CD4-positive, alpha-beta T cell treated with Interleukin-17A for 1 hour (primary cell): ENCODE measurements at places on chromosomes 16 and 17.

GRCh38 chr16:84058211-84058610 is 15.6 kb upstream of the SLC38A8 start:
- DNase-seq = no peak

DNA sequence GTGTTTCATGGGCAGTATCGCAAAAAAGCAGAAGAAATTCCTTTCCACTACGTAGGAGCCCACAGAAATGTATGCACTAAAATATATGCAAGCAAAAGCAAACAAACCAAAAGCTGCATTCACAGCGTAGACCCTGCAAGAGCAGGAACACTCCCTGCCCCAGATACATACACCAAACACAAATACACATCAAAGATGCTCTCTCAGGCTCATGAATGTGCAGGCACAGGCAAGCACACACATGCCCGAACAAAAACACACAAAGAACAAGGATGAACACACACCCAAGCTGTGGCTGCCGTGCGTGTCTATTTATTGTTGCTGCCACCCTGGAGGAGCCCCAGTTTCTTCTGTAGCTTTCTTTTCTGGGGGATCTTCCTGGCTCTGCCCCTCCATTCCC is 1.7 kb downstream of the NUPR1 start:
- DNase-seq = no peak

- no peak for DNase-seq
Measured at GRCh38 chr17:33888455-33888854, 366.6 kb upstream of the CCL2 start.

DNA sequence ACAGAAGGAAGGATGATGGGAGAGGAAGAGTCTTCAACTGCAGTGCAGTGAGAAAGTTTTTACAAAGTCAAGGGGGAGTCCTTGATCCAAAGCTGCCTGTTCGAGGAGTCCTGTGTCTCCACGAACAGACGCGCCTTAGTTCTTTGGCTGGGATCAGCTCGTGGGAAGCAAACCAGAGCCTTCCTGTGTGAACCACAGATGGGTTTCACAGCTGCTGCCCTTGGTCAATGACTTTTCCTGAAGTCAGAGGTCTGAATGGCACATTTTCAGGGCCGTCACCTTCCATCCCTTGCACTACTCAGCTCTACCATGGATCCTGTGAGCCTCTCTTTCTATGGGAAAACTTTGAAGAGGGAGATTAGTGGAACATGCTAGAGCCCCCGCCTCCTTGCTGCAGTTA is 4.2 kb upstream of the SBK1 start:
- DNase-seq = no peak

DNA sequence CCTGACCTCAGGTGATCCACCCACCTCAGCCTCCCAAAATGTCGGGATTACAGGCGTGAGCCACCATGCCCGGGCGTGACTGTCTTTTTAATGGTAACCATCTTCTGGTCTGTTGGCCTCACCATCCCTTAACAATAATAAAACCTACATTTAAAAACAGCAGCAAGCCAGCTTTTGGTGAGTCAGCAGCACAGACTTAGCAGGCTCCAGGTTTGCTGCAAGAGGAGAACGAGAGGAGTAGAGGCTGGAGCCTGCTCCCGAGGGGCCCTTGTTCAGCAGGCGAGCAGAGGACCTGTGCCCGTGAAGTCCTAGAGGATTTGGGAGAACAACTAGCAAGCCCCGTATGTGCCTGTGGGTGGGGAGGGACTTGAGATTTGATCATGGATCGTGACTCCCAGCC is 35.7 kb downstream of the MYH13 start:
- DNase-seq = no peak

DNA sequence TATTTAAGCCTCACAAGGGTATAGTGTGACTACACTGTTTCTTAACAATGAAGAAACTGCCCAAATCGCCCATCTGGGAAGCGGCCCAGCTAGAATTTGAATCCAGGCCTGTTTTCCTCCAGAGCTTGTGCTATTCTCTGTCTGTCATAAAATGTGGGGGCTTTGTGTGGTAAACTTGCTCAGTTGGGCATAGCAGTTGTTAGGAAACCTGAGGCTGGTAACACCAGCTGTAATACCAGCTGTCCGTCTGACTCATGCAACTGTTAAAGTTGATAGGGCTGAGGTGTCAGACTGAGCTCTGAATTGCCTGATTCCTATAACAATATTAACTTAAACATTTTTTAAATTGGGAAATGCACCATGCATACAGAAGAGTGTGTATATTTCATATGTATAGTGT is 9.3 kb downstream of the NOD2 start:
- no peak for DNase-seq

GRCh38 chr17:77373299-77374169 is 232.8 kb downstream of the SEC14L1 start:
- DNase-seq = peak; percentile 54

GRCh38 chr17:56752263-56752836 is 81.4 kb downstream of the C17orf67 start:
- no peak for DNase-seq

- DNase-seq = peak; percentile 46
Measured at GRCh38 chr17:10063730-10064241, 134.6 kb downstream of the GAS7 start.

DNA sequence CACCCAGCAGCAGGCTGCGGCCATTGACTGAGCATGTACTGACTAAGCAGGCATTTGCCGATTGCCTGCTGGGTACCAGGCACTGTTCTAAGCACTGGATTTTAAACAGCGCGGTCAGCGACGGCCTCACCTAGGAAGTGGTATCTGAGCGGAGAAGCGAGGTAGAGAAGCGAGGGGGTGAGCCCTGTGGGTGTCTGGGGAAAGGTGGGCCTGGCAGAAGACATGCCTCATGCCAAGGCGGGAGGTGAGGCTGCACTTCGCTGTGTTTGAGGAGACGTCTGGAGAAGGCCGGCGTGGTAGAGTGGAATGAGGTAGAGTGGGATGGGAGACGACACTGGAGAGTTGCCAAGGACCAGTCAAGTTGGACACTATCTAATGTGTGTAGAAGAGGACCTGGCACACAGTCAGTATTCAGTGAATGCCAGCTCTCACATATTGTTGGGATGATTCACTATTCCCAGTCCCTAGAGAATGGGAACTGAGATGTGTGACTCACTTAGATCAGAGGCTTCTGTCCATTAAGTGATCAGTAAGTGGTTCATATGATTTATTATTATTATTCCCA is 14.4 kb downstream of the SYCE1L start:
- no peak for DNase-seq

GRCh38 chr16:53429221-53429943 is 4.9 kb upstream of the RBL2 start:
- no peak for DNase-seq

DNA sequence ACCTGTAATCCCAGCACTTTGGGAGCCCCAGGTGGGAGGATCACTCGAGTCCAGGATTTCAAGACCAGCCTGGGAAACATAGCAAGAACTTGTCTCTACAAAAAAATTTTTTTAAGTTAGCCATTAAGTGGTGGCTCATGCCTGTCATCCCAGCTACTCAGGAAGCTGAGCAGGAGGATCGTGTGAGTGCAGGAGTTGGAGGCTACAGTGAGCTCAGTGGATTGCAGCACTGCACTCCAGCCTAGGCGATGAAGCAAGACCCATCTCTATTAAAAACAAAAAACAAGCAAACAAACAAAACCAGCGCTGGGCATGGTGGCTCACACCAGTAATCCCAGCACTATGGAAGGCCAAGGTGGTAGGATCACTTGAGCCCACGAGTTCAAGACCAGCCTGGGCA is 38.0 kb downstream of the HEATR3 start:
- DNase-seq = no peak

- no peak for DNase-seq
Measured at GRCh38 chr17:15106540-15106939, 158.6 kb downstream of the PMP22 start.

- DNase-seq = peak; percentile 20
Measured at GRCh38 chr17:31491376-31492131, 100.1 kb downstream of the RAB11FIP4 start.

- no peak for DNase-seq
Measured at GRCh38 chr17:64627797-64628196, 34.3 kb downstream of the SMURF2 start.

DNA sequence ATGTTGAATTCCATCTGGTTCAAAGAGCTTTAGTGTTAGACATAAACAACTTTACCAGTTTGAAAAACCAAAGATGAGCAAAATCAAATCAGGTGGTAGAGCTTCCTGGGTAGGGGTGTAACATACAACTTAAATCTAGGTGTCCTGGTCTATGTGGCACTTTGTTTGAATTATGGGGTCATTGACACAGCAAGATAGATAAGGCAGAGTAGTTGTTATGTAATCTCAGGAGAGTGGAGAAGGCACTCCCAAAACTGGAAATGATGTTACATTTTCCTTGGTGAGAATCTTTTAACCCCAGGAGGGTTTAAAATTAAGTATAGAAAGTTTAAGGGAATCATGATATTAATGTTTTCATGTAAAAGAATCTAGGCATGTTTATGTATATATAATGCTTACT is 31.9 kb downstream of the CCDC42 start:
- no peak for DNase-seq

- DNase-seq = no peak
Measured at GRCh38 chr16:70685938-70686375, at the start of gene MTSS2. TSS of gene MTSS2 (minus strand) at chr16:70686053. CDS start at chr16:70685791, 262 bp downstream.

DNA sequence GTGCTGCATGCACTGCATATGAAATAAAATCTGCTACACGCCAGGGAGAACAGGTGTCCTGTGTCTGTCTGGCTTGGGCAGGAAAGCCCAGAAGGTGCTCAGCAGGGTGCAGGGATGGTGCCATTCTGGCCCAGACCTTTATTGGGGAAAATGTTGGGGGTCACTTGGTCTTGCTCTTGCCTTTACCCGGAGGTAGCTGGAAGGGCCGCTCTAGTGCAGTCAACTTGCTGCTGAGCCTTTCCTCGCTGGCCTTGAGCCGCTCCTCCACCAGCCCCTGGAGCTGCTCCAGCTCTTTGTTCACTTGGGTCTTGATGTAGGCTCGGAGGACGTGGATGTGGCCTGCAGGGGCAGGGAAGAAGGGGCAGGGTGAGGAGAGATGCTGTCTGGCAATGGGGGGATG is 4.5 kb downstream of the CFAP119 start:
- no peak for DNase-seq

DNA sequence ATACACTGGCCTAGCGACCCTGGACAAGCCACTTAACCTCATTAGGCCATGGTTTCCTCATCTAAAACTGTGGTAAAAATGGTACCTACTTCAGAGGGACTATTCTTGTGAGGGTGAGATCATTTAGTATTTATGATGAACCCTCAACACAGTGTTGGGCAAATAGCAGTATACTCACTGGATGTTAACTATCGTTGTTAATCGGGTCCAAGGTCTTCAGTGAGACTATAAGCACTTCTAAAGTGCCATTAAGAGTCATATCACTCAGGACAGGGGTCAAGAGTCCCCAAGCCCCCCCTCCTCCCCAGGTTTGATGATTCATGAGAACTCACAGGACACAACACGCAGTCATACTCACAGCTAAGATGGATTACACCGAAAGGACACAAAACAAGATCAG is 11.0 kb downstream of the TK2 start:
- DNase-seq = no peak

DNA sequence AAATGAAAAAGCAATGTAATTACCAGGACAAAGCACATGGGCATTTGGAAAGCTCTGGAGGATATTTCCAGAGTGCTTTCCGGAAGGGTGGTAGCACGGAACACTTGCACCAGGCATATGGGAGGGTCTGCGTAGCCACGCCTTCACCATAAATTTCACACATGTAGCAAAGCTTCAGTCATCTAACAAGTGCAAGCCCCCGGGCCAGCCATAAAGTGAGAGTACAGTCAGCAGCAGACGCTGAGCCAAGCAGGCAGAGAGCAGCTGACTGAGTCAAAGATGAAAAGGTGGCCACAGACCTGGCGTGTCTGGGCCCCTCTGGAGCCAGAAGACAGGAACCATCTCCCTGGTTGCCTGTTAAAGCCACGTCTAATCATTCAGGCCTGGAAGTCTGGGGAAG is 130.6 kb downstream of the SEC14L1 start:
- DNase-seq = no peak

- DNase-seq = no peak
Measured at GRCh38 chr16:70159355-70160348, 13.9 kb upstream of the CLEC18C start.

DNA sequence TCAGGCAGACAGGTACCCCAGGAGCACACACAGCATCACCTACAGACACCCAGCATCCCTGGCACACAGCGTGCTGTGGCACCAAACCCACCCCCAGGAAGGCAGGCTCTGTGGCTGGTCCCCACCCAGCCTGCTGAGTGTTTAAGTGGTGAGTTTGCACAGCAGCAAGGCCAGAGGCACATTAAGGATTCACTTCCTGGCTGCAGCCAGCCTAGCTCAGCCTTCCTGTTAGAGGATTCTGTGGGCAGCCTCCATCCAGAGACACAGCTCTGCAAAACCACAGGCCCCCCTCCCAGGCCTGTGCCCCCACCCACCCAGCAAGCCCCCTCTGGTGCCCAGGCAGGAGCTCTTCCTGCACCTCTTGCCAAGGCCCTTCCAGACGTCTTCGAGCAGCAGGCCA is 36.1 kb upstream of the PHB1 start:
- DNase-seq = no peak

DNA sequence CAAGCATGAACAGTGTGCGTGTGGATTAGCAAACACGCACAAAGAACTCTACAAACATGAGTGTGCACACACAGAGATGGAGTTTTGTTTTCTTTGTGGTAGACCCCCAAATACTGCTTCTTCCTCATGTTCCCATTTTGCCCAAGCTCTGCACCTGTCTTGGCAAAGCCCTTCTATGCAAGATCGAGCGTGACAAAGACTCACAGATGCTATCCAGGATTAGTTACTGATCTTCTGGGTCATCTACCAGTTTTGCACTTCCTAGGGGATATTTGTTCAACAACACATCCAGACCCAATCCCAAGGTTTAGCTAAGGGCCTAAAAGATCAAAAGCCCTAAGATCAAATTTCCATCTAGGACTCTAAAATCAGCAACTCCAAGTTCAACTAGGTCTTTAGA is 16.0 kb downstream of the LRRC36 start:
- no peak for DNase-seq

- DNase-seq = no peak
Measured at GRCh38 chr17:72031219-72031884, 89.5 kb upstream of the SOX9 start.

DNA sequence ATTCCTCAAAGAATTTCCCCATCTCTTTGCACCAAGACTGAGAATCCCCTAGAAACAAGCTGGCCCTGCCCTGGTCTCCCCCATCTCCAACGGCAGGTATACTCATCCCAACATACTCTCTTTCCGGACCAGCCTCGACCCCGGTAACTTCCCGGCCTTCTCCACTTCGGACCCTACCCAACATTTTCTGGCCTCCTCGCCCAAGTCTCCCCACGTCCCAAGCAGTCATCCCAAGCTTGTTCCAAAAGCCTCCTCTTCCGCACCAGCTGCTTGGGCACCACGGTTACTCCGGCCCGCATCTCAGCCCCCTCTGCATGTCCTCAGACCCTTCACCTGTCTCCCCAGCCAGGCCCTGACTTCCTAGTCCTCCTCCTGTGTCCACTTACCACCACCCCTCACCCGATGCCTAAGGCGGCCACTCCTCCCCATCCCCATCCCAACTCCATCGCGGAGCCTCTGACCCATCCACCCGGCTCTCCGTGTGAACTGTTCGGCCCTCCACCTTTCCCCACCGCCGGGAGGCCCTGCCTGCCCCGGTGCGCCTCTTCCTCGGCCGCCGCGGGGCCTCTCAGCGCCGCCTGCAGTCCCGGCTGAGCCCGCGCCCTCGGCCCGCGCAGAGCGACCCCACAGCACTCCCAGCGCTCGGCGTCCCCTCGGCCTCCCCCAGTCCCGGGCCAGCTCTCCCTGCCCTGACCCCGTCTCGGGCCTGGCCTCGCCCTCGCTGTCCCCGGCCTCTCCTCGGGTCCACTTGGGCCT is 994 bp downstream of the PITPNA start:
- peak; percentile 42 for DNase-seq
